ENCODE measurements at places on chromosomes 12 and 14.
A peak's percentile ranks its signal among the peaks of the same experiment; 100 is the strongest.

DNA sequence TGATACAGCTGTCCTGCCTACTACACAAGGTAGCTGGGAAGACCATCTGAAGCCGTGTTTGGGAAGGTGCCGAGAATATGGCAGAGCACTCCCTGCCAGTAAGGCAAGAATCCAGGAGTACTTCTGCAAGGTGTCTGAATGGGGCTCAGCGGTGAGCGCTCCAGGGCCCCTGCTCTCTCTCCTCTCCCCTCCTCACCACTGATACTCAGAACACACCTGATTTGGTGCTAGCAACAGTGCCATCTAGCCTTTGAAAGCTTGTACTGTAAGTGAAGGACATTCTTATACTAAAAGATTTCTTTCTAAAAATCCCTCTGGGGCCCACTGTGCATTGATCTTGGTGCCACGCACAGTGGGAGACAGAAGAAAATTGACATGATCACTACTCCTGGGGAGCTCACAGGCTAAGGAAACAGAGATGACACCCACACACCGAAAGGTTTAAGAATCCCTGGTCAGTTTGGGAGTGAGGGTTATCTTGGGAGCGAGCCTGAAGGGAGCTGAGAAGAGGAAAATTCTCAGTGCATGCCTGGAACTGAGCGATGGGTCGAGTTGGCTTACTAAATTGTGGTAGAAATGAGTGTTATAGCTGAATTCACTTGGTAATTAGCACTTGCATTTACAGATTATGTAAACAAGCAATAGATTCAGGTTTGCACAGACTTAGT, 216.9 kb downstream of the NTF3 start:
- DNase-seq: peak; percentile 71

DNA sequence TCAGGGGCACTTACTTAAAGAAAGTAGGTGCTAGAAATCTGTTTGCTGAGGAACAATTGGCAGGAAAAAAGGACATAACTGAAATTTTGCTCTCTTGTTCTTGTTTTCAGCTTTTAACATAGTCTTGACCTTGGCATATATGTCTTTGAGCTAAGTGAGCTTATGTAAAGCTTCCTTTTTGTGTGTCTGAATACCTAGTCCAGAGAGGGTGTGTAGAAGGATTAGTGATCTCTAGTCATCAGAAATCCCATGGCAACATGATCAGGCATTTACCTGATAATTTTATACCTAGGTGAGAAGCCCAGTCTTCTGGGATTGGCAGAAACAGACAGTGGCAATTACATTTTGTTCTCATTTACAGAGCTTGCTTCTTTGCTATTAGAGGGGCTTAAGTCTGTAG, 166.1 kb downstream of the SNAPC1 start:
- no peak for DNase-seq

DNA sequence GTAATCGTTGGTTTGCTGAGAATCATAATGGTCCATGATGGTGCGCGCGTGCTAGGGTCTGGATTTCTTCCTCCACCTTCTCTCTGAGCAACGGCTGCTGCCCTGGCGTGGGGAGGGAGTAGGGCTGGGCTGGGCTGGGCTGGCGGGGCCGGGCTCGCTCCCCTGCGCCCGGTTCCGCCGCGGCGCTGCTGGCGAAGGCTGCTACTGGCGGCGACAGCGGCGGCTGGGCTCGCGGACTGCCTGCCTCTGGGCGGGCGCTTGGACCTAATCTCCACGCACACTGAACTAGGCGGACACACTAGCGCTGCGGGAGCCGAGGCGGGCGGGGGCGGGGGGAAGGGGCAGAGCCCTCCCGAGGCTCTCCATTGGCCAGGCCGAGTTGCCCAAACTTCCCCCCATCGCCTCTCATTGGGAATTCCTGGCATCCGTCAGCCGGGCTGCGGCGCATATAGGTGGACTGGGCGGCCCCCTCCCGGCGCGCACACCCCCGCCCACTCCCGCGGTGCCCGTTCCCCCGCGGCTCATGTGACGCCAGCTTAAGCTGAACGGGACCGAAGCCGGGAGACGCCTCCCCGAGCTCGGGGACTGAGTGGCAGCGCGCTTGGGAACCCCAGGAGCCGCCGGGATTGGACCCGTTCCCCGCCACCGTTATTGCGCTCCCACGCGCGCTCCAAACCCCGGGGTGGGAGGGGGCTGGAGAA, at the start of gene ACTN1:
TSS of gene ACTN1 (minus strand) at position 282 of the 701 bp plus-strand sequence. CDS start at position 36, 246 bp downstream.
- peak; percentile 96 for DNase-seq

GRCh38 chr12:117896009-117896408, 72.8 kb downstream of the KSR2 start:
- no peak for DNase-seq

DNA sequence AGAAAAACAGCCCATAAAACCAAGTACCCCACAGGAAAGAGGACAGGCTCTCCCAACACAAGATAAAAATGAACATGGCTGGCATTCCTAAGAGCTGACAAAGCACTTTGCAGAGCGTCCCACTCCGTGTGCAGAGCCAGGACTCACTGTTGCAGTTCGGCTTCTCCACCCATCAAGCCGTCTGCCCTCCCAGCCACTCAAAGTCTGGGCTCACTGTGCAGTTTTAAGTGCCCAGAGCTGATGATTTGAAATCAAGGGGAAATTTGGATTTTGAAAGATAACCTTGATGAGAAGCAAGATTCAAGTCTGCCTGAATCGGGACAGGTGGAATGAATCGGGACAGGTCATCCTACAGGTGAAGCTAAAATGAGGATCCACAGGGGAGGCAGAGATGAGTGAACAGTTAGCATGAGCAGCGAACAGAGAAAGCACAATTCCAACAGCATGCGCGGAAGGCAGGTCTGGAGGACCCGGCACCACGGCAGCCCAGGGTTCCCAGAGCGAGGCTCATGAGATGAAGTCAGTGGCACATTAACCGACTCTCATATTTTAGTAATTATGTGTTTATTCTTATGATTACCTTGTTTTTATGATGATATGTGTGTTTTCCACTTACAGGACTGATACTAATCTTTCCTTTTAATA, 39.8 kb upstream of the GPR68 start:
- peak; percentile 33 for DNase-seq

- peak; percentile 17 for DNase-seq
Measured at GRCh38 chr14:37641117-37641516, 45.7 kb downstream of the TTC6 start.

DNA sequence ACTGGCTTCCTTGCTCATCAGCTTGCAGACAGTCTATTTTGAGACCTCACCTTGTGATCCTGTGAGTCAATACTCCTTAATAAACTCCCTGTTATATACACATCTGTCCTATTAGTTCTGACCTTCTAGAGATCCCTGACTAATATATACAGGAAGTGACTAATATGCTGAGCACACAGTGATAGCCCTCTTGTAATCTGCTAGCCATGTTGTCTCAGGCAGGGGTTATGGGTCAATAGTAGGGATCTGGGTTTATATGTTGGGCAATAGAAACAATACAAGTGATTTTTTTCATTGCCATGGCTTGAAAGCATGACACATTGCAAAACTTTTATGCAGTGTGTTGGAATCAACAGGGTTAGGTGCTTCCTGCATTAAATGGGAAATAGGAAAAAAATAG, 562.2 kb downstream of the GALC start:
- DNase-seq: no peak

DNA sequence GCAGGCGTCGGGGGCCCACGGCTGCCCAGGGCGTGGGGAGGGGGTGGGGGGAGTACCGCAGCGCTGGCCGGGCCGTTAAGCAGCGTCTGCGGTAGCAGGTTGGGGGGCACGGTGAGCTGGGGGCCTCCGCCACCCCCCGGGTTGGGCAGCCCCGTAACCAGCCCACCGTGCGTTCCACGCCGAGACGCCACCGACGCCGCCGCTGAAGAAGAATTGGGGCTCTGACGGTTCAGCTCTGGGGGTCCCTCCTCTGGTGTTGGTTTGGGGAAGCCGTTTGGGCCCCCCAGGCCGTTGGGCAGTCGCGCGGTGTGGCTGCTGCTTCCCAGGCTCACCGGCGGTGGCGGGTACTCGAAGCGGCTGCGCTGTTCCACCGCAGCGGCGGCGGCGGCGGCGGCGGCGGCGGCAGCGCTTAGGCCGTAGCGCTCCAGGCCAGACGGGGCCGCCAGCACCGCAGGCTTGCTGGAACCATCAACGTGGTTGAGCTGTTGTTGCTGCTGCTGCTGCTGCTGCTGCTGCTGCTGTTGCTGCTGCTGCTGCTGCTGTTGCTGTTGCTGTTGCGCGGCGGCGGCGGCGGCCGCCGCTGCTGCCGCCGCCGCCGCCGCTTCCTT, 1.5 kb downstream of the IRF2BPL start:
- DNase-seq: peak; percentile 33

DNA sequence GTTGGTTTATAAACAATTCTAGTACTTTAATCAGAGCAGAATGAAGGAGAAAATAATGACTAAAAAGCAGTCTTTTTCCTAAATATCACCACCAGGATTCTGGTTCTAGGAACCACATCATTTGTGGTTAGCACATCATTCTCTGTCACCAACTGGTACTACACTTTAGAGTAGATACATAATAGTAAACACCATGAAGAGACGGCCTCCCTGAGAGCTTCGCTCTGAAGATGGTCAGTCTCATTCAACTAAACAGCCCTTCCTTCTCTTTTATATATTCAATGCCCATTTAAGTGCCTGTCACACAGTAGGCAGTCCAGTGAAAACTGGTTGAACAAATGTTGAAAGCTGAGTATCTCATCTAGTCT, 10.9 kb downstream of the SLC38A2 start:
- no peak for DNase-seq

DNA sequence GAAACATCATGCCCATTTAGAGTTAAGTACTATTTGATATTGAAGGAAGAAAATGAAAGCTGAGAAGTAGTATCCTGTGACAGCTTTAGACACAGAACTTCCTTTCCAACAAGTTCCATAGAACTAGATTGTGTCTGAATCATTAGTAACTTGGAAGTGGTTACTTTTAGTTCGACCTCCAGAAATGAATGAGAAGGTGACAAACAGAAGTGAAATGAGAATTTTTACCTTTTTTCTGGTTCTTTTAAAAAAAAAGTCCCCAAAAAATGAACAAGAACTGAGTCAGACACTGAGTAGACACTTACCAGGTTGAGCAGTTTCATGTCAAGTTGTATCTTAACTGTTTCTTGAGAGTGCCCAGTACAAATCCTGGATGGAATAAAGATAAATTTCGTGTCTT, 3.0 kb downstream of the ATP6V0A2 start:
- DNase-seq: no peak

DNA sequence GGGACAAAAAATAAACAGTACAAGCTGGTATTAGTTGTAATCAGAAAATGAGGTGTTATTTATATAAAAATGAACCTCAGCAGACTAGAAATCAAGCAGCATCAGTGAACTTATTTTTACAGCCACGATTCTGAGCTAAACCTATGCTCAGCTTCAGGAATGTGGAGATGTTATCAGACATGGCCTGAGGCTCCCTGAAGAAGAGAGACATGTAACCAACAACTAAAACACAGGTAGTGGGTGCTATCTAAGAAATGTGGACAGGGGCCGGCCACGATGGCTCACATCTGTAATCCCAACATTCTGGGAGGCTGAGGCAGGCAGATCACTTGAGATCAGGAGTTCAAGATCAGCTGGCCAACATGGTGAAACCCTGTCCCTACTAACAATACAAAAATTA, 534.3 kb downstream of the VRK1 start:
- DNase-seq: no peak

- no peak for DNase-seq
Measured at GRCh38 chr12:40105265-40105514, 691 bp downstream of the SLC2A13 start.

- DNase-seq: no peak
Measured at GRCh38 chr14:52473557-52473956, 78.7 kb downstream of the TXNDC16 start.

DNA sequence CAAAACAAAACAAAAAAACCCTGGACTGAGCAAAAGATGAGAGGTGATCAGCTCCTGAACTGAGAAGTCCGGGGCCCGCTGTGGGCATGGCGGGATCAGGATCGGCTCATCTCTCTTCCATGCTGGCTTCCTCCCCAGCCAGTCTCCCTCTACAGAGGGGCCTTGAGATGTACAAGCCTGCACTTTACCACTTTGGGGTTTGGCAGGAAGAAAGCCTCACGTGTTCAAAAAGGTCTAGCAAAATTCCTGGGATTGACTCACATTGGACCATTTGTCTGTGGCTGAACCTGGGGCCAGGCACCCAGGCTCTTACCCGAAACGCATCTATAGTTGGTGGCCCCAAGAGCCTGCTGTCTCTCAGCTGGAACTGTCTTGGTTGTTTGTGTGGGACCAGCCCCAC, 89.0 kb downstream of the SLC24A4 start:
- no peak for DNase-seq

DNA sequence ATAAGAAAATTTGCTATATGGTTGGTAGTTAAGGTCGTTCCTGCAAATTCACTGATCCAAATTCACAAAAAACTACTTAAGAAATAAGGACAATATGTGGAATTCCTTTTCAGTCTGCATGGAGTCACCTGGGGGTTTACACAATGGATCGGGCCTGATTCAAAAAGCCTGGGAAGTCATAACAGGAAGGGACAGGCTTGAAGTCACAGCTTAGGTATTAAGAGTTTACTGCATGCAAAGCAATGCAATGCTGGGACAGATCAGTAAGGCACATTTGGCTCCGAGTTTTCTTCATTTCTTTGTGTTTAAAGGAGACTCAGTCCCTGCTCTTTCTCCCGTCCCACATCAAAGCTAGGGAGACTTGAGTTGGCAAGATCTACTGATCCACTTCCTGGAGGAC, 153.3 kb downstream of the NTF3 start:
- no peak for DNase-seq

- DNase-seq: no peak
Measured at GRCh38 chr12:58803908-58804307, 116.4 kb downstream of the LRIG3 start.

DNA sequence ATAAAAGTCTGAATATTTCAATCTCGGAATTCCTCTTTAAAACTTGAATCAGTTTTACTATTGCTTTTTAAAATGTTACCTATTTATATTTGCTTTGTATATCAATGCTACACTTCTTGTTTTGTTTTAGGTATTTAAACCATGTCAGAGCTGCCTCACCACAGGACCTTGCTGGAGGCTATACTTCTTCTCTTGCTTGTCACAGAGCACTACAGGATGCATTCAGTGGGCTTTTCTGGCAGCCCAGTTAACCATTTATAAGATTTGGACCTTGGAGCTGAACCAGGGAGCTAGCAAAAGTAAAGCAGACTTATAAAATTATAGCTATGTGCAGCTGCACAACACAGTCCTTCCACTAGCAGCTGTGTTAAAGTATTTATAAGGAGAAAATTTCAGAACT, 12.8 kb downstream of the TRMT5 start:
- no peak for DNase-seq

GRCh38 chr14:77603654-77604255, 12.7 kb downstream of the SPTLC2 start:
- no peak for DNase-seq
